Activated T-helper 1 cell treated with anti-CD3 and anti-CD28 coated beads, Interleukin-12 subunit alpha, Interleukin-12 subunit beta, Interleukin-2, Interleukin-4 antibody, amounts not matched to agents 30 ng/mL and 10 ng/mL and 1 ng/mL, durations not matched to agents 14 hours and 24 hours and 36 hours (primary cell): ENCODE measurements at places on chromosomes 3 and 15. TPM values are rescaled to one million over a fixed set of nuclear protein-coding genes. Genes with fewer than 3 reads are reported as not detected.

DNA sequence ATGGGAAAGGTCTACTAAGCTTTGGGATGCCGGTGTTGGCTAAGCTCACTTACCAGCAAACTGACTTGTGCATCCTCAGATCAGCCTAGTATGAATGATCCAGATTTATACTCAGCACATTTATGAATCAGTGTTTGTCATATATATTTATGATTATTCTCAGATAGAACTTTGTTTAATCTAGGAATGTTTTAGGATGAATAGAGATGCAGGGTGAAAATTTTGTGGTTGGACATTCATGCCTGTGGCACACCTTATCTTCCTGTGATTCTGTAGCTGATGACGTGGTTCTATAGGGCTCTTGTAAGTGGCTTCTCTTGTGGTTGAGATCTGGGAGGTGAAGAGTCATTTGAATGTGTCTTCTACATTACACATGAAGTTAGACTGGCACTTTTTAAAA is 11.4 kb downstream of the CDIN1 start:
- no peak for DNase-seq

GRCh38 chr3:86867982-86868381 is 123.0 kb downstream of the VGLL3 start:
- DNase-seq: no peak

The GSK3B gene
- total RNA-seq: 34.1 and 34.7 TPM in 2 replicates

DNA sequence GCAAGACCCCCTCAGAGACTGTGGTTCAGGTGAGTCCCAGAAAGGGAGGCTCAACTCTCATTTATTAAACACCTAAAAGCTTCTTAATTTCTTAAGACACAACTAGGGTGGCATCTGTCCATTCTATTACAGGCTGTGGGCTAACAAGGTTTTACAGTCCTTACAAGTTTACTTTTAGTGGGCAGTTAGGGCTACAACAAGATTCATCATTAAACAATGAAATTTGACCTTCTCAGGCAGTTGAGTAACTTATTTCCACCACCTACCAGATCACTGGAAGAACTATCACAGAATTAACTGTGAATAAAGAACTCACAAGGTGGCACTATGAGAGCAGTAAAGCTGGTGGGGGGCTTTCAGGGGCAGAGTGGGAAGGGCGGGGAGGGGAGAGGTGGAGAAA is 132.6 kb downstream of the PLD1 start:
- no peak for DNase-seq

DNA sequence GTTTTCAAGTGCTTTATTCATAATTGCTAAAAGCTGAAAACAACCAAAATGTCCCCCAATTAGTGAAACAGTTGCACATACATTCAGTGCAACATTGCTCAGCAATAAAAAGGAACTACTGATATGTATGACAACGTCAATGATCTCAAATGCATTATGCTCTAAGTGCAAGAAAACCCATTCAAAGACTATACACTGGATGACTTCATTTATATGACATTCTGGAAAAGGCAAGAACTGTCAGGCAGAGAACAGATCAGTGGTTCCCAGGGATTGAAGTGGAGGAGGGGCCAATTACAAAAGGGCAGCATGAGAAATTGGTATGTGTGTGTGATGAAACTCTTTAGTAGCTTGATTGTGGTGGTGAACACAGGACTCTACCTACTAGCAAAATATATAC is 585.6 kb downstream of the TBL1XR1 start:
- DNase-seq: no peak

The MYO1E gene
- 33.3 and 33.6 TPM in 2 replicates for total RNA-seq
